Fibroblast of skin of scalp (primary cell): ENCODE measurements at places on chromosomes 12 and 14.

DNA sequence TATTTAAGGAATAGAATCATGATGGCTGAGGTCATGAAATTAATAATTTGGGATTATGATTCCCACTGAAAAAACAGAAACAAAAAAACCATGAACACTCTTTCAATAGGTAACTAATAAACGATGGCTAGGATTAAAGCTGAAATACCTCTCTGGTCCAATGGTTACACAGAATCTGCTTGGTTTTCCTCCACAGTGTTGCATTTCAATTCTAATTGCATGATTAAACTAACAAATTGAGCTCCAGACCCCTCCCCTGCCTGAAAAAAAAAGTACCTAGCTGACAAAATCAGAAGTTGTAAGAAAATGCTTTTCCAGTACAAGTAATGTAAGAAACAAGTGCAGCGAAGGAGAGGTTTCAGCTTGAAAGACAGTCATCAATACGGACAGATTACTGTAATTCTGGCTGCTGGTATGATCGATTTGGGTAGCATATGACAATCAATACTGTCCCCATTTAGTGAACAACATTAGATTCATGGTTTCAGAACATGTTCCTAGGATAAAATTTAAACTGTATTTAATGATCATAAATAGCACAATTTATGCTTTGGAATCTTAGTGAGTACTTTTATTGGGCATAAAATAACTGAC, 32.0 kb downstream of the INSM2 start:
- DNase-seq, result no peak

- DNase-seq, result peak; percentile 62
These were observed 11.0 kb downstream of the OR6S1 start for GRCh38 chr14:20630340-20631022.

GRCh38 chr14:51382506-51382905, 142.5 kb downstream of the TMX1 start:
- no peak for DNase-seq

DNA sequence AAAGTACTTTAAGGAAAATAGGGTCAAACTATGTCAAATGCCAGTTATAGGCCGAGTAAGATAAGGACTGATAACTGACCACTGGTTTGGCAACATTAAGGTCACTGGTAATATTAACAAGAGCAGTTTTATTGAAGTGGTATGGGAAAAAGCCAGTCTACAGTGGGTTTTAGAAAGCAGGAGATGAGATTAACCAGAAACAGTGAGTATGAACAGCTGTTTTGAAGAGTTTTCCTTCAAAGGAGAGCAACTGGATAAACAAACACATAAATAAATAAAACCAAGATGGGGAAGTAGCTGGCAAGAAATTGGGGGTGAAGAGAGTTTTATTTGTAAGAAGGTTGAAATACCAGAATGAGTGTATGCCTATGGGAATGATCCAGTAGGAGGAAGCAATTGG, 30.3 kb downstream of the KITLG start:
- DNase-seq, result no peak

DNA sequence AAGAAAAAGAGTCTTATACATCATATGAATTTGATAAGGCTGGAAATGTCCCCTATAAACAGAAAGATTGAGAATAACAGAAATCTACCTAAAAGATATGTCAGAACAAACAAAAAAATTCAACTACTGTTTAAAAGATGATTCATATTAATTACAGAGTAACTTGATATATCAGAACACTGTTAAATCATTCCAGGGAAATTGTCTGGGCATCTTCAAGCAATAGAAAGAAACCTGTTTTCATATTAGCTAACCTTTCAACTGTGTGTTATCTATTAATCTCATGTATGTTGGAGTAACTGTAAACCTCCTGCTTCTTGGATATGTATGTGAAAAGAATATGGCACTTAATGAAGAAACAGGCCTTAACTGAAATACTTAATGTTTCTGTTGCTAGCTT, 96.7 kb downstream of the NUBPL start:
- DNase-seq, result no peak
